ENCODE measurements at places on chromosomes 1 and 21.
A peak's percentile ranks its signal among the peaks of the same experiment; 100 is the strongest.

DNA sequence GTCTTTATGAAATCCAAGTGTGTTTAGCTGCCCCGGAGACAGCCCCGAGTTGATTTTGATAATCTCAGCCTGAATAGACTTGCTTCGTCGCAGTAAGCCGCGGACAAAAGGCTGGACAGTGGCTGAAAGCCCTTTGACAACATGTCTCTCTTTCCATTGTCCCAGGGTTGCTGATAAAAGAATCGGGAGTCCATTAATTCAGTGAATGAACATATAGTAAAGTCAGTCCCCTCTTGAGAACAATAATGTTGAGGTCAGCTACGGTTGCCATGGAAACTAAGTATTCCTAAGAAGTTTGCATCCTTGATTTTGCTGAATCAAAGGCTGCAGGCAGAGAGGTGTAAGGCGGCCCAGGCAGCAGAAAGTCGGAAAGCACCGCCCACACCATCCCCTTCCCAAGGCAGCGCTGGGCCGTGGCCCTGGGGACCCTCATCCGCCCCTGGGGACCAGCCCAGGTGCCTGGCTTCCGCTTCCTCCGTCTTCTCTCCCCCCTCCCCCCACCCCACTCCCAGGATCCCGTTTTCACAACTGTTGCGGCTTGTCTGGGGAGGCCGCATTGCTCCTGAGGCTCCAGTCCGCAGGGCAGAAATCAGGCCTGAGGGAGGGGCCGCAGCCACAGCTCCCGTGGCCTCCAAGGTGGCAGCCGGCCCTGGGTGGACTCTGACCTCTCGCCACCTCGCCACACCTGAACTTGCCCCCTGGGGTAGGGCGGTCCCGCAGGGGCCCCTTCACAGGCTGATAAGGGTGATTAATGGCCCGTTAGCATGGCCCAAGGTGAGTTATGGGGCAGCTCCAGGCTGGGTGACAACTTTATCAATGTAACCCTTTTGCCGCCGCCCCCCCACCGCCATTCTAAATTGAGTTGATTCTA is 180.9 kb downstream of the PRDM16 start:
- peak; percentile 89 for DNase-seq

DNA sequence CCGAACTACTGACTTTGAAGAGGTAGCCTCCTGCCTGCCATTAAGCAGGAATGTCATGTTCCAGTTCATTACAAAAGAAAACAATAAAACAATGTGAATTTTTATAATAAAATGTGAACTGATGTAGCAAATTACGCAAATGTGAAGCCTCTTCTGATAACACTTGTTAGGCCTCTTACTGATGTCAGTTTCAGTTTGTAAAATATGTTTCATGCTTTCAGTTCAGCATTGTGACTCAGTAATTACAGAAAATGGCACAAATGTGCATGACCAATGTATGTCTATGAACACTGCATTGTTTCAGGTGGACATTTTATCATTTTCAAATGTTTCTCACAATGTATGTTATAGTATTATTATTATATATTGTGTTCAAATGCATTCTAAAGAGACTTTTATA is 159.8 kb upstream of the SGIP1 start:
- no peak for DNase-seq

- DNase-seq = no peak
Observed at GRCh38 chr1:29631361-29631760, 395.0 kb downstream of the PTPRU start.

GRCh38 chr1:213020016-213020415 is 4.3 kb upstream of the ANGEL2 start:
- DNase-seq = no peak

DNA sequence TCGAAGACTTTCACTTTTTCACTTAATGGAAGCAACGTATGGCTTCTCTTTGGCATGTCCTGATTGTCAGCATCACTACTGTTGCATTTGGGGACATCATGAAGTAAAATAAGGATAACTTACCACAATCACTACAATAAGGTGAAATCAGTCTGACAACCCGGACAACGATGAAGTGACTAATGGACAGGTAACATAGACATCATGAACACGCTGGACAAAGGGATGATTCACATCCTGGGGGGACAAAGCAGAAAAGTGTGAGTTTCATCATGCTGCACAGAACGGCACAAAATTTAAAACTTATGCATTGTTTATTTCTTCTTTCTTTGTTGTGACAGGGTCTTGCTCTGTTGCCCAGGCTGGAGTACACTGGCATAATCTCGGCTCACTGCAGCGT is 53.9 kb downstream of the FH start:
- no peak for DNase-seq

DNA sequence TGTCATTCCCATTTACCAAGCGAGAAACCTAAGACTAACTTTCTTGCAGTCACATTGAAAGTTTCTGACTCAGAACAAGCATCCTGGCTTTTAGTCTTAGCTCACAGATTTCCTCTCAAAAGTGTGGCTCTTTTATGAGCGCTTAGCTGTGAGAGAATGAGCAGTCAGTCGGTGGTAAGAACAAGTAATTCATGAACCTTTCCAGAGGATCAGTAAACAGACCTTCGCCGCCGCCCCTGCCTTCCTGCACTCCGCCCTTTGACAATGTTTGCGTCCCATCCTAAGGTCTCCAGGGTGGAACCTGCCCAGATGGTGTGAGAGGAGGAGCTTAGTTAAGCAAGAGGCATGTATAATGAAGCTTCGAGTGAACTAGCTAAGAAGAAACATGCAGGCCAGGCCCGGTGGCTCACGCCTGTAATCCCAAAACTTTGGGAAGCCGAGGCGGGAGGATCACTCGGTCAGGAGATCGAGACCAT is 142.4 kb downstream of the GLUL start:
- peak; percentile 36 for DNase-seq

- no peak for DNase-seq
Observed at GRCh38 chr1:209721323-209721722, 16.7 kb downstream of the HSD11B1 start.
